Activated T-helper 17 cell treated with anti-CD3 and anti-CD28 coated beads, Interleukin-2, amount 50 U/mL, for 72 hours (primary cell): ENCODE measurements at places on chromosomes 5 and 9.

DNA sequence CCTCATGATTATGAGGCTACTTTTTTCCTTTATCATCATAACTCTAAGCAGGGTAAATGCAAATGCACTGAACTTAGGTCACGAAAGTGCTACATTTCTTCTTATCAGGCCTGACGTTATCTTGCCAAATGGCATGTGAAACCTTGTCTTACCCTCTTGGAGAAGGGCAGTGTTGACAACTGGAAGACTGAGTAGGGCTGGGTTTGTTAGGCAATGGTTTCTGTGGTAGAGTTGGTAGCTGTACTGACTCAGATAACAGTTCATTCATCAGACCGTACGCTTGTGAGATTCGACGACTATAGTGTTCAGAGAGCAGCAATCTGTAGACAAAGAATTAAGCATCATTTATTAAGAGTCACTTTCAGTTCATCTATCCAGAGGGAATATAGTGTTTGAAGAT, 127.7 kb downstream of the CPLANE1 start:
- peak; percentile 45 for ATAC-seq

DNA sequence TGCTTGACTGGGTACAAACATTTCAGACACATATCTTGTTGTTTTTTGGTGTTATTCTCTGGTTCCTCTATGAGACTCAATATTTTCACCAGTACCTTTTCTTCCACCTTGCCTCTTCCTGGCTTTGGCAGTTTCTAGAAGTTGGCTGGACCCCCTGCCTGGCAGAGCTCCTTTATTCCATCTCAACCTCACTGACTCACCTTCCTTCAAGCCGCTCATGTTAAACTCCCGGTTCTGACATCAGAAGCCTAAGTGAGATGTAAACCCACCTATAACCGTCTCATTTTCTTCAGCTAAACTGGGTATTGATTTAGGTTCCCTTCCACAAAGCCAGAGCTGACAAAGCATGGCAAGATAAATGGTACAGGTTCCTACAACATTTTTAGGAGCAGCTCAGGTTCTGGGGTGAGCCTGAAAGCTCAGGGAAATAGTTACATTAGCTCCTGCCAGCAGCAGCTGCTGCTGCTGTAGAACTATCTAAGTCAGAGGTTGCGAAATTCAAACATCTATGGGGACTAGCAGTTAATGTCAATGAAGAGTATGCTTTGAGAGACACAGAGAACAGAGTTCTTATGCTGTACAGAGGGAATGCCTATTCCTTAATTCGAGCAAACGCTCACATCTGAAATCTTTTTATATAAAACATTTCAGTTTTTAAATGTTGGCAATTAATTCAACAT, 197.1 kb upstream of the NR3C1 start:
- no peak for ATAC-seq

DNA sequence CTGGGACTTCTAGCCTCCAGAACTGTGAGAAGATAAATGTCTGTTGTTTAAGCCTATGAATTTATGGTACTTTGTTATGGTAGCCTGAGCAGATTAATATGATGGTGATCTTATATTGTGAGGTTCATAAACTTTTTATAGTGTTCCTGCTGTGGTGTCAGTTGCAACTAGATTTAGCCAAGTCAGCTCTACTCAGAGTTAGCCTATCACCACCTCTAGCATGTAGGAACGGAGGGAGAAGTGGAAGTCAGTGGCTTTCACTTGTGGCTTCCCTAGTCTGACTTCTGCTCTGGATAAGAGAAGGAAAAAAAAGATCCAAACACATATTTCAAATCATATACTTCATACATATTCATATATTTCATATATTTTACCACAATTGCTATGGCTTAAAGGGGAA, 6.6 kb downstream of the POC5 start:
- no peak for ATAC-seq

- ATAC-seq = peak; percentile 99
Measured at GRCh38 chr5:136080483-136081216, 51.9 kb downstream of the TGFBI start.

- no peak for ATAC-seq
Measured at GRCh38 chr5:159638954-159639559, 277.2 kb upstream of the ADRA1B start.

DNA sequence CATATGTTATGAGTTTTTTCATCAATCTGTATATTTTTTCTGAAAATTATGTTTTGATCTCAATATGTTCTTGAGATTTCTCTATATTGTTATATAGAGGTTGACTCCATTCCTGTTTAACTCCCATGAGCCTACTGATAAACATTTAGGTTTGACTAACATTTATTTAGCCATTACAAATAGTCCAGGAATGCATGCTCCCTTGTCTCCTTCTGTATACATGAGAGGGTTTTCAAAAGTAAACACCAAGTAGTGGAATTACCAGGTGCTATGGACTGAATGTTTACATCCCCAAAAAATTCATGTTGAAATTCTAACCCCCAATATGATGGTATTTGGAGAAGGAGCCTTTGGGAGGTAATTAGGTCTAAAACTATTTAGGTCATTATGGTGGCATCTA, 3.5 kb upstream of the OR5C1 start:
- ATAC-seq = no peak

- no peak for ATAC-seq
Measured at GRCh38 chr5:139635606-139636206, 12.4 kb upstream of the CXXC5 start.

DNA sequence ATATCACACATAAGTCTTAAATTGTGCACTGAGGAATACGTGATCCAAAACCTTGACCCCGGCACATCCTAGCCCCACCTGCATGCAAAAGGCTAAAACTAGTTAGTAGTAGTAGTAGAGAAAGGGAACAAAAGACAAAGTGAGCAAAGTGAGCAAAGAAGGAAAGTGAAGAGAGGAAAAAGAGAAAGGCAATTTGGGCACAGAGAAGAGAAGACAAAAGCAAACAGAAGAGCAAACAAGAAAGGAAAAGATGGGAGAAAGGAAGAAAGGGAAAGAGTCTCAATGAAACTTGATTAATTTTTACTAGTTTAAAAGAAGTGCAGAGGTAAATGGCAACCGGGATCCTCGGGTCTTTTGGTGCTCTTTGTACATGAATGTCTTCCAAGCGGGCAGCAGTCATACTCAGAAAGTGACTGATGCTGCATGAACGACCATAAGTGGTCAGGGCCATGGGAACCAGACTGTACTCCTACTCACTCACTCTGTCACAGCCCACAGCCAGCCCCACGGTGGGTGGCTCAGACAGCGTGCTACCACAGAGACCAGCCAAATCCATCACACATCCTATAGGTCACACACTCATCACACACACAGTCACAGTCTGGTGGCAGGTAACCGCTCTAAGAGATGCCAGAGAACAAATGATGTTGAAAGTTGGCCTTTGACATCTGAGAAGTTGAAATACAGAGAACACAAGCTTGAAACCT, 203.9 kb downstream of the FBN2 start:
- peak; percentile 38 for ATAC-seq

DNA sequence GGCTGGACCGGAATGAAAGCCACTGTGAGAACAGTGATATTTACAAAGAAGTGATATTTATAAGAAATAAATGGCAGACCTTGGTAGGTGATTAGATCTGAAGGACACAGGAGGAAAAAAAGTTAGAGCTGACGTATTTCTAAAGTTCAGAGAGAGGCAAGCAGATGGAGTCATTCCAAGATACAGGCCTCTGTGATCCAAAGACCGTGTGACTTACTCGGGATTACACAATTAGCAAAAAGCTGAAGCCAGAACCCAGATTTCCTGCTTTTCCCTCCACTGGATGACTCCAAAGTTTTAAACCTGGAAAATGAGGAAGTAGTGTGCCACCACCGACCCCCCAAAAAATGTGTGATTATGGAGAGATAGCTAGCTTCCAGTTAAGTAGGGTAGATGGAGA, 3.1 kb upstream of the DOCK8 start:
- ATAC-seq = no peak

GRCh38 chr9:114688909-114689610, 7.1 kb upstream of the TEX48 start:
- no peak for ATAC-seq

- ATAC-seq = no peak
Measured at GRCh38 chr9:26800322-26800721, 92.3 kb downstream of the CAAP1 start.

DNA sequence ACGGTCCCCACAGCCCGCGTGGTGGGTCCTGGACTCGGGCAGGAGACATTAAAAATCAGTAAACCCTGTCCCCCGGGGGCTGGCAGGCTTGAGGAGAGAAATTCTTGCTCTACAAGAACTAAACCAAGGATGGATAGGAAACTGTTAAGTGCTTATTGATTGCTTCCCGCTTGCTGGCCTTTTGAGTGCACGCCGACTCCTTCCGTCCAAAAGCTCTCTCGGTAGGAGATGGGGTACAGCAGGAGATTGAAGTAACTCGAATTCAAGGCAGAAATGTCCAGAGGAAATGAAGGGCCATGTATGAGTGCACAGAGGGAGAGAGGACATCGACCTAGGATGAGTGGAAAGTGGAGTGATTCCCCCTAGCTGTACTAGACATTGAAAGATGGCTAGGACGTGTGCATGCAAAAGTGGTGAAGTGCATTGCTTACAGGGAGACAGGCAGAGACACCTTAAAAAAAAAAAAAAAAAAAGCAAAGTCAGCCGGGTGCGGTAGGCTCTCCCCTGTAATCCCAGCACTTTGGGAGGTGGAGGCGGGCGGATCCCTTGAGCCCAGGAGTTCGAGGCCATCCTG, 923 bp downstream of the RECK start:
- ATAC-seq = no peak

GRCh38 chr5:167378894-167379723, 912.3 kb upstream of the WWC1 start:
- no peak for ATAC-seq

DNA sequence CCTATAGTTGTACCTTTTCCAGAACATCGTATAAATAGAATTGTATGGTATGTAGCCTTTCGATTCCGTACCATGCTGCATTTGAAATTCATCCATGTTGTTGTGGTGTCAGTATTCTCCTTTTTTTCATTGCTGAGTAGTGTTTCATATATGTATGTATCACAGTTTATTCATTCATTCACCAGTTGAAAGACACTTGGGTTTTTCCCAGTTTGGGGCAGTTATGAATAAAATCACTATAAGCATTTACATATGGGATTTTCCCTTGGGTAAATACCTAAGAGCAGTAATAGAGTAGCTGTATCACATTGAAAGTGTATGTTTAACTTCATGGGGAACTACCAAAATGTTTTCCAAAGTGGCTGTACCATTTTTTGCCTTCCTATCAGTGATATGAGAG, 16.1 kb upstream of the FKTN start:
- ATAC-seq = peak; percentile 99

- peak; percentile 49 for ATAC-seq
Measured at GRCh38 chr5:112270299-112271293, 148.5 kb downstream of the EPB41L4A start.

GRCh38 chr5:28415791-28416443, 1377.5 kb upstream of the CDH9 start:
- ATAC-seq = no peak

DNA sequence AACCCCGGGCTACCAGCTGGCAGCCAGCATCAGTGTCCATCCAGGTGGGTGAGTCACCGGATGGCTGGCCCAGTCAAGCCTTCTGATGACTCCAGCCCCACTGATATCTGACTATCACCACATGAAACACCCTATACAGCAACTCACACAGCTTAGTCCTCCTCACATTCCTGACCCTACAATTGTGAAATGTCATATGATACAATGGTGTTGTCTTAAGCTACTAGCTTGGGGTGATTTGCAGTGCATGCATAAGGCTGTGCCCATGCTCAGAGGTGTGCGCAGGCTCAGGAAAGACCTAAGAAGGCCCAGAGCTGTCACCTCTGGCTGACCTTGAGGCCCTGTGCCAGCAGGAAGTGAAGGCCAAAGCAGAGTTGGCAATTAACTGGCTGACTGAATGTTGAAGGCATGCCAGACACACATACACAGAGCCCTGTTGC, 21.5 kb upstream of the SEMA4D start:
- no peak for ATAC-seq

DNA sequence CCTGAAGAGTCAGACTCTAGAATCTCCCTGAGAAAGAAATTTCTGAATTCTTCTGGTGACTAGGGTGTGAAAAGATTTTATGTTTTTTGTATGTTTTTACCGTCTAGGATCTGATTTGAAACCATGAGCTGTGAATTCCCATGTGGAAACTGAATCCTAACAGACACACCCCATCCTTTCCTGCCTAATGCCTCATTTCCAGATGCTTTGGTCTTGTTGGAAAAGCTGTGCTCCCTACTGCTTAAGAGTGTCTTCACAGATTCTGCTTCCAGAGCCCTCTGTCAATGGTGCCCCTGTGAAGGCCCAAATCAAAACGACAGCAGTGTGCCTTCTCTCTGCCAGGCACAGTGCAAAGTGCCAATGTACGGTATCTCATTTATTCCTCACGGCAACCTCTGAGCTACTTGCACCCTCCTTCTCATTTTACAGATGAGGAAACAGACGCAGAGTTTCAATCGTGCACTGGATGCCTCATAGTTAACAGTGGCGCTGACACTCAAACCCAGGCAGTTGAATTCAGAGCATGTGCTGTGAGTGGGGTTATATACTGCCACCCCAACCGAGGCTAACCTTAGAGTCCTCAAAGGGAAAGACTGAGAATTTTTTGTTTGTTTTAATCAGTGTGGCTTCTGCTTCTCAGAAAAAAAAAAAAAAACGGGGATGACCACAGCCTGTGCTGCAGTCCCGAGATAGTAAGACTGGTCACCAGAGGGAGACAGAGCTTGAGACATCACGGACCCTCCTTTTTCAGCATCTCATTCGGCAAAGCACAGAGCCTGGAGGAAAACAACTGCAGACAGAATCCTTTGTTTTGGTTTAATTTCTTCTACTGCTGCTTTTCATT, 188.4 kb downstream of the SNCAIP start:
- ATAC-seq = no peak

DNA sequence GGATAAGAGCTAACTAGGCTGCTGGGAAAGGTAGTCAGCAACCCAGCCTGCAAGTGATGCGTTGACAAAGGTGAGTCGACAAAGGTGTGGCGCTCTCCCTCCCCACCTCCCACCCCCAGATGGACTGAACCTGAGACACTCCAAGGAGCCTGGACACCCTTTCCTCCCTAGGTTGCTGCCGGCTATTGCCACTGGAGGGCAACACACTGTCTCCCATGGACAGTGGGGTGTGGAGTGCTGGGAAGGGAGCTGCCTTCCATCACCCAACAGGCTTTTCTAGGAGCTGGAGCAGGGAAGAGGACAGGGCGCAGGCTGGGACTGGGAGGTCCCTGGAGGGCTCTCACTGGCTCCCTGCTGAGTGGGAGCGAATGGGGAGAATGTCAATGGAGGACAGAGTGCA, 75.4 kb upstream of the ARAP3 start:
- ATAC-seq = no peak
